Stimulated activated CD4-positive, alpha-beta T cell treated with anti-CD3 and anti-CD28 coated beads, Interleukin-1b, Interleukin-23, amount 100 ng/mL, for 1 hour (primary cell): ENCODE measurements at places on chromosomes 2 and 18.

DNA sequence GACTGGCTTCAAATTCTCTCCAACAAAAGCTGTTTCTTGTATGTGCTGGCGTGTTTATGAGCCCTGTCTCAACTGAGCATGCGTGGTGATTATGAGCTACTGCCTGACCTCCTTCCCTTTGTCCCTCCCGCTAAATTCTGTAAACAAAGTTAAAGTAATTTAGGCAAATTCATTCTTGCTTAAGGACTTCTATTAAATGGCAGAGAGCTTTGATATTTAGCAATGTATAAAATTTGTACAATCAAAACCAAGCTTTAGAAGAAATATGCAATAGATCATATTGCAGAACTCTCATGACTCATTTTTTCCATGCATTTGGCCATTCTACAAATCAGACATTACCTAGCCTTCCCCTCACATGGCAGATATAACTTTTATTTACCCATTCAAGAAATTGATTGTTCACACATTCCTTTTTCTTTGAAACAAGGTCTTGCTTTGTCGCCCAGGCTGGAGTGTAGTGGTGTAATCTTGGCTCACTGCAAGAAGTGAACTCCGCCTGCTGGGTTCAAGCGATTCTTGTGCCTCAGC, 18.2 kb downstream of the IGFBP2 start:
- no peak for DNase-seq

- no peak for DNase-seq
These were observed 30.8 kb upstream of the ACYP2 start for GRCh38 chr2:54084600-54084999.

DNA sequence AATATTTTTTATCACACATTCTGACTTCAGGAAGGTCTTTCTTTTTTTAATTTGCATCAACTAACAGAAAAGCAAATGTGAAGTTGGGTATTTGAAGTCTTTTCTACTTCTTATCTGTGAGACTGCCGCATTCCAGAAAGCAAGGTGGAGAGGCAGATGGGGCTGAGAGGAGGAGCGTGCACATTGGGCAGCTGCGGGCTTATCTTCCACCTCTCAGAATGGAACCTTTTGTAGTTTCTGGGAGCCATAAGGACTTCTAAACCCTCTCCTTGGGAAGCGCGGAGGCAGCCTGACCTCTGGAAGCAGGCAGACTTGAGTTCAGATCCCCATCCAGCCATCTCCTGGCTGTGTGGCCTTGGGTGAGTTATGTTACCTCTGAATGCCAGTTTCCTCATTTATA, 3.9 kb downstream of the MAPRE3 start:
- no peak for DNase-seq

- no peak for DNase-seq
These were observed 339.3 kb downstream of the LRP1B start for GRCh38 chr2:141791521-141791920.

GRCh38 chr2:15275346-15275745, 285.8 kb downstream of the NBAS start:
- no peak for DNase-seq

- DNase-seq = no peak
These were observed 230.1 kb downstream of the AGAP1 start for GRCh38 chr2:235723811-235724465.

- DNase-seq = no peak
These were observed 14.1 kb downstream of the IL1RN start for GRCh38 chr2:113141451-113141850.
